Left lobe of liver (tissue), 2 donors: ENCODE measurements at places on chromosomes 16 and 17. TPM values are rescaled to one million over a fixed set of nuclear protein-coding genes. Genes with fewer than 3 reads are reported as not detected.

- peak; percentile 51 for DNase-seq
Observed at GRCh38 chr17:69501591-69502468, 87.3 kb downstream of the MAP2K6 start.

- no peak for DNase-seq
Observed at GRCh38 chr17:43570518-43570928, 24.4 kb upstream of the ETV4 start.

GRCh38 chr17:57442914-57443571 is 186.7 kb downstream of the MSI2 start:
- no peak for DNase-seq

DNA sequence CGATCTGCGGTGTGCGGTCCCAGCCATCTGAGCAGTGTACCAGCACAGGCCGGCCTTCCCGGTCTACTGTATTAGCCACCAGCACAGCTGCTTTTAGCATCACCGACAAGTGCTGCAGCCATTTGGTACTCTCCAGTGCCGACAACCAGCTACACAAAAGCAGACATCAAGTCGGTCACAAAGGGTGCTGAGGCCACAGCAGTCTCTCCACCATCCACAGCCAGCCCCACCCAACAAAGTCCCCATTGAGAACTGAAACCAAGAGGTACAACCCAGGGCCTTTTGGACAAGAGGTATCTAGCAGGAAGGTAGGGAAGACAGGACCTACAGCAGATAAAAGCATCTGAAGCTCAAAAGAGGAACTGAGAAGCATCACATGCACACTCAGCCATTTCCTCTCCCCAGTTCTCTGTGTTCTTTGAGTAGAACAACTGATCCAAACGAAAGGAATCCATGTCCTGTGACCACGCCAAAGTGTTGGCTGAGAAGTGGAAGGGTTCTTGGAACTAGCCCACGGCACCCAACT is 9.5 kb downstream of the MTMR4 start:
- DNase-seq = peak; percentile 40

GRCh38 chr17:12310811-12311210 is 290.1 kb downstream of the MAP2K4 start:
- no peak for DNase-seq

- DNase-seq = no peak
Observed at GRCh38 chr16:11147754-11148444, 108.1 kb downstream of the SOCS1 start.

The SEPTIN12 gene
- not detected for total RNA-seq

DNA sequence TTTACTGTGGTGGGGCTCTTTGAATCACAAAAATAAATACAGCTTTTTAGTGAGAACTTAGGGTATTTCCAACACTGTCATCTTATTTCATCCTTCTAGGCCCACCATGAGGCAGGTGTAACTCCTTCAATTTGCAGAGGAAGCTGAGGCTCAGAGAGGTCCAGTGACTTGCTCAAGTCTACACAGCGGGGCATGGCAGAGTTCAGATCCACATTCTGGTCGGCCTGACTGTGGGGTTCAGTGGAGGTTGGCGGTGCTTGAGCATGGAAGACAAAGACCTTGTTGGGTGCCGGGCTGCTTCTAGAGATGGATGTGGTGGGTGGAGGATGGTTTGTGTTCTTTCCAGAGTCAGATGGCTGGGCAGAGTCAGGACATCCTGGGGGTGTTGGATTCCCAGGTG is 39.8 kb downstream of the PLCG2 start:
- no peak for DNase-seq

GRCh38 chr16:50301626-50302471 is 35.5 kb downstream of the ADCY7 start:
- peak; percentile 35 for DNase-seq

- no peak for DNase-seq
Observed at GRCh38 chr17:48494335-48494734, 36.5 kb downstream of the HOXB1 start.

DNA sequence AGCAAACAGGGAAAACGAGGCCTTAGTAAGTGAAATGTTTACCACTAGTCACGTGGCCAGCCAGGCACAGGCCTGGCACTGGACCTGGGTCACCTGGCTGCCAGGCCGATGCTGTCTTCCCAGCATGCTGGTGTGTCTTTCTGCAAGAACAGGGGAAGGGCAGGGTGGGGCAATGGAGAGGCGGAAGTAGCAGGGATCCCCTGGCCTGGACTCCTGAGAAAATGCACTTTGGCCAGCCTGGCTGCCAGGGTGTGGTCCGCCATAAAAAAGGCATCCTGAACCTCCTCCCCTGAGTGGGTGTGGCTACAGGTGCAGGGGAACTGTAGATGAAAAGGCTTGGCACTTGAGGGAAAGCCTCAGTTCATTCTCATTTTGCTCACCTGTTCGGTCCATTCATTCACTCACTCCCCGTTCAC is 1.0 kb upstream of the ANKRD40CL start:
- DNase-seq = peak; percentile 89

DNA sequence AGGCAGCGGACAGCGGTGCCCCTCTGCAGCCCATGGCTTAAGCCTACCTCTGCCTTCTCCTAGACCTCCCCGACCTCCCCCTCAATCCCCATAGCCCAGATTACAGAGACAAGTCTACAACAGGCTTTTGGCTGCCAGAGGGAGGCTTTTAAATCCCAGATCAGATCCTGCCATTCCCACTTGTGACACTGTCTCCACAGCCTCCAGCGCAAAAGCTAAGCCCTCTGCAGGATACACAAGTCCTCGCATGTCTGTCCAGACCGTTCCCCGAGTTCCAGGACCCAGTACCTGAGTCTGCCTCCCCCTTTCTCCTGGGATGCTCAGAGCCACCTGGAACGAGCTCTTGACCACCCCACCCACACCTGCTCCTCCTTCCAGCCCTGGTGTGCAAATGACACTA is 31.2 kb downstream of the VAC14 start:
- no peak for DNase-seq

The HSPB9 gene
- total RNA-seq = 1.1 TPM

GRCh38 chr17:48373130-48373830 is 56.7 kb downstream of the SKAP1 start:
- no peak for DNase-seq

DNA sequence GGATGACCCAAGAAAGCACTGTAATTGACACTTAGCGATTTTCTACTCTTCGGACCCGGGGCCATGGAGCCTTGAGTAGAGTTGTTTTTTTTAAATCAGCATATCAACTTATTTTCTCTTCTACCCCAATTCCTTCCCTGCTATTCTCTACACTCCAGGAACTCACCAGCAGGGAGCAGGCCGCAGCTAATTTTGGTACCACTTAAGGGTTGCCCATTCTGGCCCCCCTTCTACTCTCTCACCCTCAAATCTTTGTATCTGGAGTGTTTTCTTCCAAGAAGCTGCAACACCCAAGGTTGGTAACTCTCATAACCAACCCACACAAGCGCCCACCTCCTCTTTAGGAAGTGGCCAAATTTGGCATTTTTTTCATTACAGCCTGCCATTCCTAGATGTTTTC is 5.5 kb upstream of the ERAL1 start:
- DNase-seq = no peak

The RHBDL3 gene
- 0.15 TPM for total RNA-seq

- no peak for DNase-seq
Observed at GRCh38 chr16:48879223-48880122, 269.5 kb upstream of the N4BP1 start.

The LITAFD gene
- not detected for total RNA-seq

DNA sequence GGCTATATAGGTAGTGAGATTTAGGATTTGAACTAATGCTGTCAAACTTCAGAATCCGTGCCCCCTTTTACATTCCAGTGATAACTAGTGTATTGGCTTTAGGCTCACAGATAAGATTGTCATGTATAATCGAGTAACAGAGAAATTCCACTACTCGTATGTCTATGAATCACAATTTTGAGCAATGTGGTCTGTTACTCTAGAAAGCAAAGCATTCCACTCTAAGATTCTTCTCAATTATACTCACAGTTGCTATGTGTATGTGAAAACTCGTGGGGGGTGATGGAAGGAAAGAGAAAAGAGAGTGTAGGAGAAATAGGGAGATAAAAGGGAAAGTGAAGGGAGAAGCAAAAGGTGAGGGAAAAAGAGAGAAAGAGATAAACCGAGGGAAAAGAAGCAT is 1175.1 kb upstream of the GOT2 start:
- DNase-seq = no peak

The TVP23A gene
- not detected for total RNA-seq

GRCh38 chr16:4623593-4623992 is 1.0 kb upstream of the MGRN1 start:
- DNase-seq = no peak

GRCh38 chr17:8542599-8543502 is 87.7 kb downstream of the MYH10 start:
- peak; percentile 82 for DNase-seq

- DNase-seq = no peak
Observed at GRCh38 chr17:27573548-27573947, 57.4 kb upstream of the LGALS9 start.

DNA sequence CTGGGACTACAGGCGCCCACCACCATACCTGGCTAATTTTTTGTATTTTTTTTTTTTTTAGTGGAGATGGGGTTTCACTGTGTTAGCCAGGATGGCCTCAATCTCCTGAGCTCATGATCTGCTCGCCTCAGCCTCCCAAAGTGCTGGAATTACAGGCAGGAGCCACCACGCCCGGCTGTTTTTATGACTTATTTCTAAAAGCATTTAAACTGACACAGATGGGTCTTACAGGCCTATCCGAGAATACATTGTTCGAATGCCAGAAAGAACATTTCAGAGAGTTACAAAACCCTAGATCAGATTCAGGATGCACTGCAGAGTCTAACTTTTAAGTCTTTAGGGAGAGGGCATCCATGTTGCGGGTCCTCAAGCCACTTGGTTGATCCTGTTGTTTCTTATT is 234.7 kb upstream of the MAF start:
- no peak for DNase-seq

The SP6 gene
- total RNA-seq = 0.08 TPM

The MYO15B gene
- 34.2 TPM for total RNA-seq

GRCh38 chr16:15708997-15709396 is 59.0 kb downstream of the NDE1 start:
- DNase-seq = no peak

The NUPR1 gene
- total RNA-seq = 92.6 TPM

DNA sequence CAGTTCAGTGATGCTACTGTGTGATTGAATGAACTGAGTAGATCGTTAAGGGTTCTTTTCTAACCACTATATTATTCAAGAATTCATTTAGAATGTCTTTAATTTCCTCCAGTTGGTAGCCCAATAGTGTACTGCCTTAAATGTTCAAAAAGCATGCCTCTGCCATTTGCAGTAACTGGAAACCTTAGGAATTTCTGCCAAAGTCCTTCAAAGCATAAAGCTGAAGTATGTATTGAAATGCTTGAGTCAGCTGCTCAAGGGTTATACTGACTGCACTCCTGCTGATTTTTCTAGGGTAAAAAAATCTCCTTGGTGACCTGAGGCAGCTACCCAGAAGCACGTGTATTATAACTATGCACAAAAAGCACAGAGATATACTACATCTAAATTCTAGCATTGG is 56.5 kb downstream of the SNTB2 start:
- no peak for DNase-seq

DNA sequence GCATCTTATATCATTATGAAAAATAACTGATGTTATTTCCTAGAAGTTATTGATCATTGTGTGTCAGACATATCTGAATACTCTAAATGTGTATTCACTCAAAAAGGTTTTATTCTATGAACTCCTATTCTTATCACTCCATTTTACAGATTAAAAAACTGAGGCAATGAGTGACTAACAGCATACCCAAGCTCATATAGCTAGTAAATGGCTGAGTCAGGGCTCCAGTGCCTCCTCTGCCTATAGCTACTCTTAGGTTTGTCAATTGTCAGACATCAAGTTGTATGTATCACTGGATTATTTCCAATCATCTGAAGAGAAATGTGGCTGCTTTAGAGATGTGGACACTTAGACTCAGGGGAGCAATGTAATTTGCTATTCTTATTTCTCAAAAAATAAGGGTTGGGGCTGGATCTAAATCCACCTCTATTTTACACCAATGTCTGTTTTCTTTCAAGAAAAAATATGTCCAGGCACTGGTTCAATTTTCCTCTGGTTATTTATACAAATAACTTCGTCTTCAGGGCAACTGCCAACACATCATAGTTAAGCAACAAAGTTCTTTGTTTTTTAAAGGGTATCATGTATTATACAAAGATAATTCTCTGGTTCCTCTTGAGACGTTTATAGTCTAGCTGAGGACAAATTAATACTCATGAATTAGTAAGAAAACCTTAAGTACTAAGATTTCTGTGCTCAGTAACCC is 328.9 kb upstream of the MAF start:
- DNase-seq = no peak

The SPATA32 gene
- total RNA-seq = not detected

DNA sequence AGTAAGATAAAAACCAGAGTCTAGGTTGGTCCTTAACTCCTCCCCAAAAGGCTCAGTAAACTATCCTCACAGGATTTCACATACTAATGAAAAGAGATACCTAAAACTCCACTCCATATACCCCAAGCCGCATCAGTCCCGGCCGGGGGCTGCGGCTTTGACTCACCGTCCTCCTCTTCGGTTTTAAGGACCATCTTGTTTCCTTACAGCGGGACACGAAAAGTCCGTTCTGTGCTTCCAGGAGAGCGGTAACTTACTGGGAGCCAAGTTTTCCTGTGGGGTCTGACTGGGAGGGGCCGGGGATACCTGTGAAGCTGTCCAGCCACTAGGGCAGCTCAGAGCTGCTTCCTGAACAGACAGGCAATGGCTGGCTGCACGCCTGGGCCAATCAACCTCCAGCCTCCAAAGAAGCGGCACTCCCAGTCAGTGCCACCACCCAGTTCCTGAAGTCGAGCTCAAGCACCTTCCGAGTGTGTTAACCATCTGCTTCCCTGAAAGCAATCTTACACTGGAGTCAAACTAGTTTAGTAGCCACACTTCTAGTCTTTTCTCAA is 45.5 kb downstream of the CYTH1 start:
- no peak for DNase-seq

DNA sequence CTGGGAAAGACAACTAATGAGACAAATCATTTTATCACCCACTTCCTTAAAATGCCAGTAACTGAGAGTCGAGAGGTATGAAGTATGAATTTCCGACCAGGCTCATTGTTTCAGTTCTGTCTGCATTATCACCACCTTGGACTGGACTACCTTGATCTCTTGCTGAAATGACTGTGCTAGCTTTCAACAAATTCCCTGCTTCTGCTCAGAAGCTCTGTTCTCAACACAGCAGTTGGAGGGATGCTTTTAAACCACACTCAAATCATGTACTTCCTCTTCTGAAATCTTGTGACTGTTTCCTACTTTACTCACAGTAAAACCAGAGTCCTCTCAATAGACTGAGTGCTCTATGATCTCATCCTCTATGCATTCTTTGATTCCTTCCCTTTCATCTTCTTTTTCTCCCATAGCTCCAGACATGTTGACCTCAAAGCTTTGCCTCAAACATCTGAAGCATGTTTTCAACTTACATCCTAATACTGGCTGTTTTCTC is 195.8 kb downstream of the KCNJ2 start:
- DNase-seq = no peak

The UNC119 gene
- 14.3 TPM for total RNA-seq

The UMOD gene
- not detected for total RNA-seq

The KRTAP16-1 gene
- total RNA-seq = not detected
